ENCODE measurements at places on chromosomes 5 and 9.

DNA sequence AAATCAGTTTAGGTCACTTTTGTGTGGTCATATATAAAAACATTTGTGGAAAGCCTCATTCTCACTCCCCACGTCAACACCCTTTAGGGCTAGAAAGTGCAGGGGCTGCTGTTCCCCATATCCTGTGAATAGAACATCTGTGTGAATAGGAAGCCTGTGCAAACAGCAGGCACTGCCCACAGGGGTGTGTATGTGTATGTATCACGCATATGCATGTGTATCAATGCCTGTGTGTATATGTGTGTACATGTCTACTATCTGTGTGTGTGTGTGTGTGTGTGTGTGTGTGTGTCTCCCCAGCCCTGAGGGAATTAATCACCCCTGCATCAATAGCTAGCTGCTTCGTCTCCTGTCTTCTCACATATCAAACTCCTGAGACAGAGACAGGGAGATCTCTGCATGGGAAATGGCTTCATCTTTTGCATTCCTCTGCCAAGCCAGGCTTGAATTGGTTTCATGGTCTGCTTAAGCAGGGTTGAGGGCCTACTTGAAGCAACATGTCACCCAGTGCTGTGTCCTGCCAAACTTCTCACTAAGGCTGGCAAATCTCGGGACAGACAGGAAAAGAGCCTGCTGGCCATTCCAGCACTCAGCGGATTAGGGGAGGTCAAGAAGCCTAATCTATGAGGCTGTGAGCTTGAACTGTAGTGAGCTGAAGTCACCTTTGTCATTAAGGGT lies 265.8 kb downstream of the ADAMTSL1 start:
- DNase-seq = no peak

GRCh38 chr5:154273028-154273617 lies 82.6 kb downstream of the GALNT10 start:
- DNase-seq = peak; percentile 39

- DNase-seq = no peak
Measured at GRCh38 chr9:98766586-98766985, 29.8 kb downstream of the ANKS6 start.

DNA sequence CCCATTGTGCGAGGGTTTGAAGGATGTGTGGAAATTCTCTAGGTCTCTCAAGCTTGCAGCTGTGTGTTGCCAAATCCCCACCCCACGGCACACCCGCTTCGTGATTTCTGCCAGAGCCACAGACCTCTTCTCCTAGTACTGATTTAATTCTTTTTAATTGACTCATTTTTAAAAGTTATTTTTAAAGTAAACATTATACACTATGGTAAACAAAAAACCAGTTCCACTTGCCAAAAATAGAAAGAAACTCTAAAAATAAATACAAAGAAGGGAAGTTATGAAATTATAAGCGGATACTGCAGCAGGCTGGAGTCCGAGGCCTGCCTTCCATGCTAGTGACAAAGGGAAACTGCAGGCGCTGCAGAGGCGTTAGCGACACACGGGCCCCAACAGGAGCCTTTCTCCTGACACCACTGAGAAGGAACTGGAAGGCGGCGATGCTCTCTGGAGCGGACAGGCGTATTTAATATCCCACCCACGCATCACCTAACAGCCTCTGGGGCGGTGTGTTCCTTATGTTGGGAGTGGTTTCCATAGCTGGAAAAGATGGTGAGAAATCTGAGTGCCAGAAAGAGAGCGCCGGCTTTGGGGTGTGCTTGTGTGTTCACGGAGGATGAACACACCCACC lies 122.5 kb downstream of the COL23A1 start:
- no peak for DNase-seq

DNA sequence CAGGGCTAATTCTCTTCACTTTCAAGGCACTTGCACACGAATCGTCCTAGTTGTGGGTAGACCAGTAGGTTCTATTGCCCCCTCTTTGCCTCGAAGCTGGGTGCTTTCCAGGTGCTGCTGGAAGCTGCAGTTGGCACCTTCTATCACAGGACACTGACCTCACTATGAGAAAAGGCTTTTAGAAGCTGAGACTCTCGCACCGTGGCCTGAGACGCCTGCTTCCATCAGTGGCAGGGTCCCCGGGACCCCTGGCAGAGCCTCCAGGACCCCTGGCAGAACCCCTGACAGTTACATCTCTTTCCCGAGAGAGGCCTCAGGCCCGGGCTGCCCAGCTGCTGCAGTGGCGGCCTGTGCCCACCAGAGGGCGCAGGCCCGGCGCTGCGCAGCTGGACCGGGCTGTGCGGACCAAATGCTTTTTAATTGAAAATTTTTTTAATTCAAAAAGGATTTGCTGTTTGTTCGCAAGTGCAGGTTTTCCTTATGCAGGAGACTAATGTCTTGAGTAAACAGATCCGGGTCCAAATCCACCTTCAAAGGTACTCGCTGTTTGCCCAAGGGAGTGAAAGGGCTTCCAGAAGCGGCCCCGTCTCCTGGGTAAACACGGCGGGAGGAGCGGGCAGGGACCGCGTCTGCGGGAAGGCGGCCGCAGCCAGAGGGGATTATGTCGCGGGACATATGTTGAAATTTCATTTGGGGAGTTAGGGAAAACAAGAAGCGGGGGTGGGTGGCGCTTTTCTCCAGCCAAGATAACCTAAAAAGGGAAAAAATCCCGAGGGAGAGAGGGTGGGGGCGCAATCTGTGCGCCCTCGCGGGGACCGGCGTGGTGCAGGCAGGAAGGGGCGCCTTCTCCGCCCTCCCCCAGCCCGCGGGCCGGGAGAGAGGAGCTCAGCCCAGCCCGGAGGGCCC lies 114.5 kb upstream of the LMX1B start:
- peak; percentile 26 for DNase-seq

- no peak for DNase-seq
Measured at GRCh38 chr9:14294659-14295058, 19.3 kb downstream of the NFIB start.

DNA sequence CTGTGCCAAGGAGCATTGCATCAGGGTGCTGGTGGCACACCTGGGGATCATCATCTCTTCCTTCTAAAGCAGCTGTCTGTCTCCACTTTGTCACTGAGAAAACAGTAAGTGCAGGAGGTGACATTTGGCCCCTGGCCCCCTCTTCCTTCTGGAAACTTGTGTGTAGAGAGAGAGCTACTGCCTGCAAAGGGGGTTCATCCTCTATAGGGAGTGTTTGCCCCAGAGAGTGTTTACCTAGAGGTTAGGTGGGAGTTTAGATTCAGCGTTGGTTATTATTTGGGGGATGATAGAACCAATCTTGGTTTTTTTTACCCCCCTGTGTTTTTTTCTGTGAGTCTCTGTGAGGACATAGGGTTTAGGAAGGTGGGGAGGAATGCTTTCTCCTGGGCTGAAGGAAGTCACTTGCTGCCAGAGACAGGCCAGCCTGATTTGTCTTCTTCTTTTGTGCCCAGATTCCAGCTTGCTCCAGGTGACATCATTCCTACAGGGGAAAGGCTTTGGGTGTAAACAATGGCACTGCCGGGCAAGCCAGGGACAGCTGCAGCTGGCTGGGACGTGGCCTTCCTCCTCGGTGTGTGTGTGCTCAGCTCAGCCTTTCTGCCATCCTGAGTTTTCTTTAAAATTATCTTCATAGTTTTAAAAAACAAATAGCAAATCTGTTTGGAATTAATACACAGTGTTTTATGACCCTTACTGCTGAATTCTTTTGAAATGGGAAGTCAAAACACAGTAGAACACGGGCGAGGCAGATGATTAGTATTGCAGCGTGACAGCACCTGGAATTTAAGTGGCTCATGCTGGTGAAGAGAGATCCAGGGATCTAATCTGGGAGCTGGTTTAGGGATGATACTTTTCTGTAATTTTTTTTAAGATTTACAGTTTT lies 24.5 kb downstream of the PRRC2B start:
- no peak for DNase-seq

- peak; percentile 67 for DNase-seq
Measured at GRCh38 chr9:33129886-33130881, 37.0 kb downstream of the B4GALT1 start.

Measured in activated CD4-positive, alpha-beta T cell treated with anti-CD3 and anti-CD28 coated beads, Interleukin-2, amount 50 U/mL, for 16 hours (primary cell).